ENCODE measurements at places on chromosomes 5 and 9.

GRCh38 chr9:34686231-34686630, 4.8 kb downstream of the CCL19 start:
- DNase-seq, result no peak

DNA sequence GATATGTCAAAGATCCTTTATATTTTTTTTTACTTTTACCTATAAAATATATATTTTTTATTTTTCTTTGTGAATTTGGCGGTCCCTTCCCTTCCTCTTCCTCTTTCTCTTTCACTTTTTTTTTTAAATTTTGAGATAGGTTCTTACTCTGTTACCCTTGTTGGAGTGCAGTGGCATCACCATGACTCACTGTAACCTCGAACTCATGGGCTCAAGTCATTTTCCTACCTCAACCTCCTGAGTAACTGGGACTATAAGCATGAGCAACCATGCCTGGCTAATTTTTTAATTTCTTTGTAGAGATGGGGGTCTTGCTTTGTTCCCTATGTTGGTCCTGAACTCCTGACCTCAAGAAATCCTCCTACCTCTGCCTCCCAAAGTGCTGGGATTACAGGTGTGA, 258.0 kb upstream of the CLINT1 start:
- DNase-seq, result no peak

GRCh38 chr5:125484272-125484741, 737.9 kb upstream of the ZNF608 start:
- DNase-seq, result peak; percentile 54

DNA sequence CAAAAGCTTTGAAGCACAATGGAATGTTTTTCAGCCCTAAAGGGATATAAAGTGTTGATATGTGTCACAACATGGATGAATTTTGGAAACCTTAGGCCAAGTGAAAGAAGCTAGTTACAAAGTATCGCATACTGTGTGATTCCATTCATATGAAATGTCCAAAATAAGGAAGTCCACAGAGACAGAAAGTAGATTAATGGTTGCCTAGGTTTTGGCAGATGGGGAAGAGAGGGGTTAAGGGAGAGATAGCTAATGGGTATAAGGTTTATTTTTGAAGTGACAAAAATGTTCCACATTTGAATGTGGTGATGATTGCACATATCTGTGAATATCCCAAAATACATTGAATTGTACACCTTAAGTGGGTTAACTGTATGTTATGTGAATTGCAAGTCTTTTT, 57.5 kb upstream of the MCCC2 start:
- no peak for DNase-seq

DNA sequence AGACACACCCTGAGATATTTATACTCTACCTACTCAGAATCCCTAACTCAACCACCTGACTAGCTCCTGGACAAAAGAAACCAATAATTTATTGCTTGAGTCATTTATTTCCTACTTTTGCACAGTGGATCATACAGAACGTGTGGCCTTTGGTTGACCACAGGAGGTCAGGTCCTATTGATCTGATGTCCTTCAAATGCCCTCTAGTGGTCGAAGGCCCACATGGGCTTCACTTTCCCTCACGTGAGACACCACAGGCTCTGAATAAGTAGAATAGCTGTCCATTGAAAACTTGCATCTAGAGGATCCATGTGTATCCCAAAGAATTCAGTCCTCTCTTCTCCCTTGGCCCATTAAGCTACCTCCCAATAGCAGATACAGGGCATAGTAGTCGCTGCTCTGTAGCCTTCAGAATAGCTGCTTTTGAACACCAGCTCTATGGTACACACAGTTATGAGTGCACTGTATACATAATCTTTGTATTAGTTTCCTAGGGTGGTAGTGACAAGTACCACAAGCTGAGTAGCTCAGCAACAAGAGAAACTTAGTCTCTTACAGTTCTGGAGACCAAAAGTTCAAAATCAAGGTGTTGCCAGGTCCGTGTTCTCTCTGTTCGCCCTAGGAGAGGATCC, 177.6 kb upstream of the SMARCA2 start:
- no peak for DNase-seq

DNA sequence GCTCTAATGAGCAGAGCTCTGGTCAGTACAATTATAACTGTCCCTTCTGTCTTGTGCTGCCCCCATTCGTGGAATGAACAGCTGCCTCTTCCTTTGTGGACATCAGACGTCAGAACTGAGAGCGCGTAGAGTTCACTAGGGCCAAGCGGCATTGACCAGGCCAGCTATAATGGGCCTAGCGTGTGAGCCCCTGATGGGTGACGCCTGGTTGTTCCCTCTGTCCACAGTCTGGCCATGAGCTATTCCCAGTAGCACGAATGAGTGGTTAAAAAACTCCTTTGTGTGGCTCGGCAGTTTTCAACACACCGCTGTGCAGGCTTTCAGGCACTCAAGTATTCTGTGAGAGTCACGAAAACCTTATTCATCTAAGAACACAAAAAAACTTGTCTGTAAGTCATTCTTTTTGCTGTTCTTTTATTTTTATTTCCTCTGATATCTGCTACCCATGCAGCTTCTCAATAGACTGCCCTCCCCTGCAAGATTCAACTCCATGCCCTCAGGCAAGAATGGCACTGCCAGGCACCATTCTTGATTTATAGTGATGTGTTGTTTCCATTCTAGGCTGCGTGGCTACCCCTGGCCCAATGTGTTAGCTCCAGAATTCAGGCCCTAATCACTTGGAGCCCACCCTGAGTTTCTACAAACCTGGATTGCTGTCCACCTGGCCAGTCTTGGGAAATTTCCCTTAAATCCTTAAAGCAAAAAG, 52.5 kb downstream of the ANKDD1B start:
- no peak for DNase-seq

DNA sequence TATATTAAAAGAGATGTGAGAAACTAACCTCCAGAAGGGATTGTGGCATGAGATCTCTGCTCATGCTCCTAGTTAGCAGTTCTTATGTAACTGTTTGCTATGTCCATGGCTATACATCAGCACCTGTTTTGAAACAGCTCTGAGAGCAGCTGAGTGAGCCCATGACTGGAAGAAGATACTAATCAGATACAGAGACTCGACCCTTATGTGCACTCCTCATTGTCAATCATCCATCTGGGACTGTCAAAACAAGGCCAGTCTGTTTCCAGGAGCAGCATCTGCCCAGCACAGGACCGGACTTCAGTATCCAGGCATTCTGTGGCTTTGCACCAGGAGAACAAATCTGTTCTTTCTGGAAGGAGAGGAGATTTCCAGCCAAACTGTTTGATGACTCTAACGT, 77.7 kb downstream of the EFNA5 start:
- DNase-seq, result no peak

- DNase-seq, result no peak
These were observed 804.6 kb upstream of the COX7C start for GRCh38 chr5:85813146-85813545.

- peak; percentile 6 for DNase-seq
These were observed 21.4 kb upstream of the FLT4 start for GRCh38 chr5:180670586-180671359.

DNA sequence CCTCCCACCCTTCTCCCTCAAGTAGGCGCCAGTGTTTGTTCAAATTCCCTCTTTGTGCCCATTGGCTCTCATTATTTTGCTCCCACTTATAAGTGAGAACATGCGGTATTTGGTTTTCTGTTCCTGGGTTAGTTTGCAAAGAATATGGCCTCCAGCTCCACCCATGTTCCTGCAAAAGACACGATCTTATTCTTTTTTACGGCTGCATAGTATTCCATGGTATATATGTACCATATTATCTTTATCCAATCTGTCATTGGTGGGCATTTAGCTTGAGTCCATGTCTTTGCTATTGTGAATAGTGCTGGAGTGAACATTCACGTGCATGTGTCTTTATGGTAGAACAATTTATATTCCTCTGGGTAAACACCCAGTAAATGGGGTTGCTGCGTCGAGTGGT, 63.0 kb upstream of the OTULINL start:
- no peak for DNase-seq

DNA sequence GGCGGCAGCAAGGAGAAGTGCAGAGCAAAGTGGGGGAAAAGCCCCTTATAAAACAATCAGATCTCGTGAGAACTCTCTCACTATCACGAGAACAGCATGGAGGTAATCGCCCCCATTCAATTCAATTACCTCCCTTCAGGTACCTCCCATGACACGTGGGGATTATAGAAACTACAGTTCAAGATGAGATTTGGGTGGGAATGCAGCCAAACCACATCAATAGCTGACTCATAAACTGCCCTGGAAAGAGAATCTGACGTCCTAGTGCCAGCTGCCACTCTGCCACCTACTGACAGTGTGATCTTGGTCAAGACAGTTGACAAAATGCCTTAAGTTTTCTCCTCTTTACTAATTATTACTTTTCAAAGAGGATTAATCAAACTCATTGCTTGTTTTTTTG, 128.3 kb downstream of the GPBP1 start:
- DNase-seq, result peak; percentile 49

DNA sequence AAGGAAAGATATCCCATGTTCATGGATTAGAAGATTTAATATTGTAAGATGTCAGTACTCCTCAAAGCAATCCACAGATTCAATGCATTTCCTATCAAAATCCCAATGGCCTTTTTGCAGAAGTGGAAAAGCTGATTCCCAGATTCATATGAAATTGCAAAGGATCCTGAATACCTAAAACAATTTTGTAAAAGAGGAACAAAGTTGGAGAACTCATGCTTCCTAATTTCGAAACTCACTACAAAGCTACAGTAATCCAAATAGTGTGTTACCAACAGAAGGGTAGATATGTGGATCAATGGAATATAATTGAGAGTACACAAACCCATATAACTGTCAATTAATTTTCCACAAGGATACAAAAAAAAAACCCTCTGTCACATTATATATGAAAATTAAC, 154.3 kb upstream of the ZNF618 start:
- no peak for DNase-seq

GRCh38 chr9:133785753-133786370, 47.7 kb upstream of the SARDH start:
- no peak for DNase-seq

DNA sequence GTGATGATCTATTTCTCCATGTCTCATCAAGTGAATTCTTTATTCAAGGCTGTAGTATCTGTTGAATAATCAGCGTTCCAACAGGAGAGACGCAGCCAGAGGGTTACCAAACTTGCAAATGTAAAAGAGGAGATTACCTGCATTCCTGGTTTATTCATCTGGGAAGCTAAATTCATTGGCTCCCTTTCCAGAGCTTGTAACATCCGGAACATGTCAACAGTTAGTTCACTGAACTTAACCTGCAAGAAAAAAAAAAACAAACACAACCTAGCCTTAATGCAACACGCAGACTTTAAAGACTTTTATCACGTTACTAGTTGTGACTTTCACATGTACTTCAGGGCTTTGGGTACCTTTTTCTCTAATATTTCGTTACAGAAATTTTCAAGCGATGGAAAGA, 62.4 kb upstream of the GOLGA1 start:
- no peak for DNase-seq

- no peak for DNase-seq
These were observed 87.0 kb upstream of the SPRY4 start for GRCh38 chr5:142411656-142412425.

GRCh38 chr9:34334337-34334824, 5.0 kb downstream of the NUDT2 start:
- no peak for DNase-seq

DNA sequence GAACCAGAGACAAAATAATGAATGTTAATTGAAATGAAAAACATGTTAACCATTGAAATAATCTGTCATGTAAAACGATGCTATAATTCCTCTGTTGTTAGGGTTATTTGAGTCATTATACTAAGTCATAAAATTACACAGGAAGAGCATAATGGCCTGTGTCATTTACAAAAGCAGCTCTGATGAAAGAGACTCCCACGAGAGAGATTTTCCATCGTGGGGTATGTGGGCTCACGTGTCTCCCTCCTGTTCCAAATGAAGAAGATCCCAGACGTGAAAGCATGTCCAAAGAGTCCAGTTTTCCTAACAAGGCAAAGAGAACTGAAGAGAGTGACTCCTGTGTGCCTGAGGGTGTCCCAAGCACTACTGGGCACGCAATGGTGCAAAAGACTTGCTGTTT, 379.8 kb downstream of the SPOCK1 start:
- DNase-seq, result no peak

GRCh38 chr5:174911118-174911517, 186.7 kb downstream of the MSX2 start:
- no peak for DNase-seq

DNA sequence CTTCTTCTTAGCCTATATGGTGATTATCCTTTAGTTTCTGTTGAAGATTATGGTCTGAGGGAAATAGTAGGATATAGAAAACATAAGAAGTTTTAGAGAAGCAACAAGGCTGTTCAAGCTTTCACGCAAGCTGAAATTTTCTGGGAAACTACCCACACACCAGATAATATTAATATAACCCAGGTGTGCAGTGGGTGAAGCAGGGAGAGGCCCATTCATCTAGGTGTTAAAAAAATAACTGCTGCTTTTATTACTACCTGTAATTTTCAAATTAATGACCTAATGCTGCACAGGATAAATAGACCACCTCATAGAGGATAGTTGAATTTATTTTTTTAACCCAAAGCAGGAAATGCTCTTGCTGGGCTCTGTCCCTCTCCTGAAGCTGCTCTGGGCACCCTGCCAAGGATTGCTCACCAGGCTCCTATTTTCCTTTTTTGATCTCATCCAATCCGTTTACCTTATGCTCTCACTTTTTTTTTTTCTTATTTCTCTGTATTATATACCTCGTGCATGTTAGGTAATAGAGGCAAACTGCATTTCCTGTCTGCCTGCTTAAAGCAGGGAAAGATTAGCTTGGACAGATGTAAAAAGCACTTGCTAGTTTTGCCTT, 124.3 kb upstream of the SLC12A2 start:
- peak; percentile 43 for DNase-seq

GRCh38 chr5:35908228-35908627, 30.2 kb downstream of the CAPSL start:
- no peak for DNase-seq

GRCh38 chr5:115838885-115839518, 2.4 kb downstream of the ATG12 start:
- DNase-seq, result no peak

DNA sequence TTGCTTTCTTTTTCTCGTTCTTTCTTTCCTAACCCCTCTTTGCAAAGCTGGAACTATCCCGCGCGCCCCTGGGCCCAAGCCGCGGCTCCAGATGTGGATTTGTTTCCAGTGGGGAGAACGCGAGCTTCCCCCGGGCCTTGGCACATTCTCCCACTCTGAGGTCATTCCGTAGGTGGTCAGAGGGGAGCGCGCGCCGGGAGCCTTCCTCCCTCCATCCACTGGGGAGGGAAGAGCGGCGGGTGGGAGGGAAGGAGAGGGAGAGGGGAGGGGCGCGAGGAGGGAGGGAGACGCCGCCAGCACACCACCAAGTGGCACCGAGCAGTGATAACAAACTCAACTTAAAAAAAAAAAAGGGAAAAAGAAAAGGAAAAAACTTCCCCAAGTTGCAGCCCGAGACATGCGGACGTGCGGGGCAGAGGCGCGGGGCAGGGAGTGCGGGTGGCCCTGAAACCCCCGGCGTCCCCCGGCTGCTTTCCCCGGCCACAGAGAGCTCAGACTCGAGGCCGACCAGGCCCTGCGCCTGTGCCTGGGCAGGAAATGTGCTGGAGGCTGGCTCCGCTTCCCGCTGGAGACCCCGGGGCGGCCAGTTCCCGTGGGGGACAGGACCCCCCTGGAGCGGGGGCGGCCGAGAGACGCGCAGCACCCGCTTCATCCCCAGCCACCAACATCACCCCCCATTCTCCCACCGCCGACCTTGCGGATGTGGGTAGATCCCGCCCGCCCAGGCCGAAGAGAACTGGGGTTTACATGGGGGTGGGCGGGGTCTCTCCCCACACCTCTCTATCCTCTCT, 3.1 kb downstream of the IER5L start:
- no peak for DNase-seq

All from epithelial cell of proximal tubule (primary cell).